ENCODE measurements at places on chromosomes 12 and 14.

GRCh38 chr14:91008759-91009409 is 51.6 kb downstream of the RPS6KA5 start:
- DNase-seq, result no peak

DNA sequence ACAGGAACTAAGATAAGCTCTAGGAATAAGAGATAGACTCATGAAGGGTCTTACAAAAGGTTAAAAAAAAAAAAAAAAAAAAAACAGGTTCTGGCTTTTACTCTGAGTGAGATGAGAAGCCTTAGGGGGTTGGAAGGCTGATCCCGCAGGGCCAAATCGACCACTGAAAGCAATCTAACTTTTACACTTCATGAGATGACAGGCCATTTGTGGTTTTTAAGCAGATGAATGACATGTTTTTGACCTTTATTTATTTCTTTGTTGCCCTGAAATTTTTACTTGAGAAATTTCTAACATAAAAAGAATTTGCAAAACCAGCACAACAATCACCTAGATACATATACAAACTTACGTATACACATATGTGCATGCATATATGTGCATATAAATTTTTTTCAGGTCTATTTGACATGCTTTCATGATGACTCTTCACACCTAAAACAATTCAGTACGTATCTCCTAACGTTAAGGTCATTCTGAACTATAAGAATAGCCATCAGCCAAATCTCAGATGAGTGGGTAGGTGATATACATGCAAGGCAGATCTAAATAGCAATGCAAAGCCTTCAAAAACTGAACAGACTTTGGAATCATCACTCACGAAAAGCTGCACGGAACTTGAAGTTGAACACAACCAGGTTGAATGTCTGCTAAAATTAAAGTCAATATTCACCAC is 87.0 kb downstream of the R3HDM2 start:
- no peak for DNase-seq

DNA sequence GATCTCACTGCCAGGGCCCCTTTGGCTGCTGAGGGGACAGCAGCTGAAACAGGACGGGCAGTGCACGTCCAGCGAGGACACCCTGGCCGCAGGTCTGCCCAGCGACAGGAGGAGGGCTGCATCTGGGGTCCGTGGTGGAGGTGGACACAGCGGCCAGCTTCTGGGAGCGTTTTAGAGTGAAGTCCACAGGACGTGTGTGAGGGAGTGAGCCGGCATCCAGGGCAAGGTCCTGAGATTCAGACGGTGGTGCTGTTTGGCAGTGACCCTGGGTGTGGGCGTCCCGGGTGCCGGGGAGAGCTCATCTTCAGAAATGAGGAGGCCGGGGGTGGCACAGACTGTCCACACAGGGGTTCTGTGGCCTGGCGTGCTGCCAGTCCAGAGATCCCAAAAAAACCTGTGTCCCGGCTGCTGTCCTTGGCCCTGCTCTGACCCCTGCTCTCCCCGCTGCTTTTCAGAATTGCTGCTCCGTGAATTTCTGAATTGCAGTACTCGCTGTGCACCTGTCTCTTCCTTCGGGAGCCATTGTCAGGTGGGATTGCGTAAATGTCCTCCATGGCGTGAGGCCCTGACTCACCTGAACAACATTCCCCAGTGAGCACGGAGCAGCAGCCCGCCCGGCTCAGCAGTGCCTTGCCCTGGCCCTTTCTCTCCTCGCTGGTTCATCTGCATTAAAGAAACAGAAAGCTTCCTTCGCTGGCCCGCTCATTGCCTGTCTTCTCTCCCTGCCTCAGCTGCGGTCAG is 183.5 kb upstream of the C14orf180 start:
- no peak for DNase-seq

- no peak for DNase-seq
These were observed 27.7 kb upstream of the FZD10 start for GRCh38 chr12:130134563-130134915.

DNA sequence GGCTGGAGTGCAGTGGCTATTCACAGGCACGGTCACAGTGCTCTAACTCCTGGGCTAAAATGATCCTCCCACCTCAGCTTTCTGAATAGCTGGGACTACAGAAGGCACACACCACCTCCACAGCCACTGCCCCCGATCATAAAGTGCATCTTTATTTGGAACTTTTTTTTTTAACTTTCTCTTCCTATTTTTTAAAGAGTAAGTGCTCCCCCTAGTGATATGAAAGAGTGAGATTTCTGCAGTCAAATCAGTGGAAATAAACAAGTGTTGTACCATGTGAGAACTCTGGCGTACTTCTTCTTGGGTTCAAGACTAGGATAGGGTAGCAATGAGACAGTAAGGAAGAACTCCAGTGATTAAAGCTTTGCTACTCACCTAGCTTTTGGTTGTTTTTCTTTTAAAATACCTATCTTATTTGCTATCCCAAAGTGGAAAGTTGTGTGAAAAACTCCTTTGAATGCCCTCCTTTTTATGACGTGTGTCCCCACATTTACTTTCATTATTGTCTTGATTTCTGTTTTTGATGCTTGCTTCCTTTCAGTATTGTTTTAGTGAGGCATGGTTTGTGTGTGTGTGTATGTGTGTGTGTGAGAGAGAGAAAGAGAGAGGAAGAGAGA is 6.6 kb downstream of the PPP4R4 start:
- peak; percentile 66 for DNase-seq

DNA sequence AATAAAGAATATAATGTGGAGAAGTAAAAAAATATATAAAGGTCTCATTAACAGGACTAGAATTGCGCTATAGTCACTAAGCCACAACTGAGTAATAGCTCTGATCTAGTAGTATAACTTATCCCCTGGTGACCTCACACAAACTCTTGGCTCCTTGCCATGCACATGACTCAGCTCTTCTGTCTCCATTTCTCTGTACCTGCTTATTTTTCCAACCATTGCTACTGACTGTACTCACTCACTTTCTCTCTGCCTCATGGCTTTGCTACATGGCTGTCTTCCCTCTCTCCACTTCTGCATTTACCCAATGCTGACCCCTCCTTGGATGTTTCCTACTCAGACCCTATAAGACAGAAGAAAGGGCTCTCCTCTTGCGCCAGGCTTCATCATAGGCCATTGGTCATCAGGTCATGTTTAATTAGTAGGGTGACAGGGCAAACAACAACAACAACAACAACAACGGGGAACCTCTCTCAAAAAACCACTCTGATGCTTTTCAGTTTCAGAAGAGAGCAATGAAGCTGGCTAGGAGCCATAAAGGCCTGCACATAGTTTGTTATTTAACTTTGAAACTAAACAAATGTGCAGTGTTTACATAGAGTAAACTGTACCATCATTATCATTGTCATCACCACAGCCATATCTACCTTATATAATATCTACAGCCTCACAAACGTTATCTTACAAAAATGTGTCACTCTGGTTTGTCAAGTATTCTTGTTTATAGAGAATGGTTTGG is 25.6 kb upstream of the KRAS start:
- peak; percentile 18 for DNase-seq

DNA sequence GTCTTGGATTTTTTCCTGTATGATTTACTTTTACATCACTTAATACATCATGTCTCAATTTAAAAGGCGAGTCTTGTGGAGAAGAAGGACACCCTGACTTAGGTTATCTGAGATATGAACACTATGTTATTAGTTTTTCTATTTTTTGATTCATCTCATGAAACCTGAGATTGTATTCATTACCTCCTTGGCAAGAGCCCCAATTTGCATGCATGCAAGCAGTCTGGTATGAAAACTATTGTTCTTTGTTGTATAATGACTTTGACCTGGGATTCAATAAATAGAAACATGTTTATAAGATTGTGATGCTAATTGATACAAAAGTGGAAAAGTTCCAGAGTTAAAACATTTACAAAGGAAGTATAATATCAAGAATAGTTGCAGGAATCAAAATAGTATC is 576.1 kb downstream of the NOVA1 start:
- no peak for DNase-seq

DNA sequence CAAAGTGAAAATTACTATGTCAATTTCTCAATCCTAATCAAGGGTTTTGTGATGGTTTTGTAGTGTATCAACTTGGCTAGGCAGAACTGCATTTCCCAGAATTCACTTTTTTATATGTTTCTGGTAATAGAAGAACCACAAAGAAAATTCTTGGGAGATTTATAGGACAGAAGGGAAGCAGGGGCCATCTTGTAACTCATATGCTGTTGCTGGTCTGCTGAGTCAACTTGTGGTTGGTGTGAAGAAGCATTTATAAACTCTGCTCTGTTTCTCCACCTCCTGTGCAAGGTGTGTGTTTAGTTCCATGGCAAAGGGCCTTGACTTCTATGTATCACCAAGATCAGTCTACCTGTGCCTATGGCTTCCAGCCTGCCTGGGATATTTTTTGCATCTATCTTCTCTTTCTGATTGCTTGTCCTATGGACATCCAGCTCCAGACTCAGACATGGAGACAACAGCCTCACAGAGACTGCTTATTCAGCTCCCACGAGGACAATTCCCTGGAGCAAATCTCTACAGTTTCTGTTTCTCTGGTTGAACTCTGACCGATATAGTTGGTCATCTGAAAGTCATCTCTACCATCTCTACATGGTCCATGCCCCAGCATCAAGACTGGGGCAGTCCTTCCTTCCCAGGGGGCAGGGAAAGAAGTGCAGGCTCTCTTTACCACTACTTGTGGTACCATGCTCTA is 364.3 kb upstream of the DDHD1 start:
- DNase-seq, result no peak

DNA sequence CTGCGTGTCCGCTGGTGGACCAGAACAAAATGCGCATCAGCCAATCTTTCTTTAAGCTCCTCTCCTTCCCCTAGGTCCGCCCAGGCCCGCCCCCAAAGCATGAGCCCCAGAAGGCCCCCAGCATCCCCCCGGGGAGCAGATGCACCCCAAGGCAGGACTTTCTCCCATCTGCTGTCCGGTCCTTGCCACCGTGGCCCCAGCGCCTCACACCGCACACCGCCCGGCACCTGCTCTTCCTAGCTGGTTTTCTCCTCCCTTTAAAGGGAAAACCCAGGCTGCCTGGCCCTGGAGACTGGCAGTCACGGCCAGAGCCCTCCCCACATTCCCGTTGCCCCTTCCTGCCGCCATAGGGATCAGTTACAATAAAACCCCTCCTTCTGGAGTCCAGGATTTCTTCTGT is 30.2 kb downstream of the RIMBP2 start:
- no peak for DNase-seq

GRCh38 chr12:111650912-111651311 is 34.8 kb downstream of the BRAP start:
- no peak for DNase-seq

DNA sequence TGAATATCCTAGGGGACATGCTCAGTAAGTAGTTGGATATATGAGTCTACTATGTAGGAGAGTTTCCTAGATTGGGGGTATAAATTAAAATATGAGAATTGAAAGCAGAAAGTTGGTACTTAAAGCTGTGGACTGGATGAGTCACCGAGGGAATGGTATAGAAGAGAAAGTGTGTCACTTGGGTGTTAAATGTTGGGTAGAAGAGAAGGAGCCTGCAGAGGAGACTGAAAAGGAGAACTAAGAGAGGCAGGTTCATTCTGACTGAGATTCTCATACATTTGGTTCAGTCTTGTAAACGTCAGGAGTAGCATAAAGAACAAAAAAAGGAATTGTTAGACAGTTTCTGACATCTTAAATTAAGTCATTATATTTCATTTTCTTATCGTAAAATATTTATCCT is 19.9 kb downstream of the LRRC9 start:
- no peak for DNase-seq

- DNase-seq, result no peak
These were observed 30.1 kb upstream of the PWP1 start for GRCh38 chr12:107655281-107656065.

DNA sequence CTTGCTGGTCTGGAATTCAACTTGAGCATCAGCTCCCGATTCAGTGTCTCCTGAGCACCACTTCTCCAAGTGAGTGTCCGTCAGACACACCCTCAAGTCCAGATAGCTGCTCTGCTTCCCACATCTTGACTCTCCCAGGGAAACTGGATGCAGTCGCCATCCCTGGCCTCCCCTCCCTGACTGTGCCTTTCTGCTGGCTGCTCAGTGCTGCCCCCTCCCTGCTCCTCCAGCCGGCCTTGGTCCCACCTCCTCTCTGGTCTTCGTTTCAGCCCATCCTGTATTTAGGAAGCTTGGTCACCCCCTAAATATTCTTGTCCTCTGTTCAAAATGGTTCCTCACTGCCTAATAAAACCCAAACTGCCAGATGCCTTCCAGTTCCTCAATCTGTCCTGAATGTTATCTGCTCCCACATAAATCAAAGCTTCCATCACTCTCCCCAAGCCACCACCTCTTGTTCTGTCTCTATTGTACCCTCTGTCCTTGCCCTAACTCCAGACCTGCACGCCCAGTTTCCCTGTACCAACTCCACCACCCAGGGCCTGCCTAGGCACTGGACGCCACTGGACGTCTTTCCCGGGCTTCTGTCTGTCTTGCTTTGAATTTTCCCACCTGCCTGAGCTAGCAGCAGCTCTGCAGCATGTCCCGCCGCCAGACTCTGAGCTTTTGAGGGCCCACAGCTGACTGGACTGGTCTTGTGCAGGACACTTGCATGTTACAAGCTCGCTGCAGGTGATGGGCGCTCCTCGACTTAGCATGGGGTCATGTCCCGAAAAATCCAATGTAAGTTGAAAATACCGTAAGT is 33.8 kb downstream of the CCDC92 start:
- no peak for DNase-seq

- no peak for DNase-seq
These were observed 1320.5 kb upstream of the SEL1L start for GRCh38 chr14:82854131-82854530.

- DNase-seq, result no peak
These were observed 663.6 kb downstream of the BCL11B start for GRCh38 chr14:98608071-98609060.

DNA sequence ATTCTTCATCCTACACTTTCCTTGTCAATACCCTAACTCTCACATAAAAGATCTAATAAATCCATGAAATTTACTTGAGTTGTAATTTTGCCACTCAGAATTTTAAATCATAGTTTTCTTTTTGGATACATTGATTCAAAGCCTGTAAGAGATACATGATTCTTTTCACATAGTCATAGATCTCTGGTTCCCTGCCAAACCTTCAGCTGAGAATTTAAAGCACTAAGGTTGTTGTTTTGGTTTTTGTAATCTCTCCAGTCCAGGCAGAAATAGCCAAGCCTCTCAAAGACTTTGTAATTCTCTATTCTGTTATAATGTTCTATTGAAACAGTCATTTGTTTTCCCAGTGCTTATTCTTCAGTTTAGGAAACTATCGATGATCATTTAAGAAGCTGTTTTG is 273.9 kb downstream of the TRHDE start:
- no peak for DNase-seq

- no peak for DNase-seq
These were observed 8.9 kb downstream of the WNK1 start for GRCh38 chr12:761256-761655.

DNA sequence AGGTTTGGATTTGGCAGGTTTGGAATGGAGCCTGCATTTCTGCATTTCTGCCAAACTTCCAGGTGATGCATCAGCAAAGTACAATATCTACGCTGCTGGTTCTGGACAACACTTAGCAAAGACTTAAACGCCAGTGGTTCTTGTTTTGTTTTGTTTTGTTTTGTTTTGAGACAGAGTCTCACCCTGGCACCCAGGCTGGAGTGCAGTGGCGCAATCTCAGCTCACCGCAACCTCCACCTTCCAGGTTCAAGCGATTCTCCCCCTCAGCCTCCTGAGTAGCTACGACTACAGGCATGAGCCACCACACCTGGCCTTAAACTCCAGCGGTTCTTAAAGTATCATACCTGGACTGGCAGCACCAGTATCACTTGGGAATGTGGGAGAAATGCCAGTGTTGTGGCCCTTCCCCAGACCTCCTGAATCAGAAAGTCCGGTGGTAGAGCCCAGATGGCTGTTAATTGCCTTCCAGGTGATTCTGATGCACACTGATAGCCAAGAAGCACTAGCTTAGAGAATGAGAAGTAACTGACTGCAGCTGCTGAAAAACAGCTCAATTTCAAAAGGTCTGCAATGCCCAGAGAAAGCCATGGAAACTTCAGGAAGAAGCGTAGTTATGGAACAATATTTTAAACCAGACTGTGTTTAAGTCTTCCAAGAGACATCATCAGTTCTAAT is 114.8 kb upstream of the FOXN3 start:
- no peak for DNase-seq
